ENCODE measurements at places on chromosomes 1 and 21.

GRCh38 chr21:42559326-42559725, 45.7 kb downstream of the SLC37A1 start:
- no peak for DNase-seq

DNA sequence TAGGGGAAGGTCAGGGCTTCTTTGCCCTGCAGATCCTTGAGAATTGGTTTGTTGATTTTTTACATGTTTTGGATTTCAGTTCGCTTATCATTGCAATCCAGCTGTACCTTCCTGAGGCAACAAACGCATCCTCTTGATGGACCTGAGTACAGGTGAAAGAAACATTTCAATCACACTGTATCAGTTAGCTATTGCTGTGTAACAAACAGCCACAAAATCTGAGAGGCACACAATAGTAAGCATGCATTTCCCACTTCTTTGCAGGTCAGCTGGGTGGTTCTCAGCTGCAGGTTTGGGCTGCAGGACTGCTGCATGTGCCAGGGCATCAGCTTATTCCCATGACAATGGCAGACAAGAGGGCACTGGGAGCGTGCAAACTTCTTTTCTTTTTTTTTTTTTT, 586.4 kb downstream of the MATN1 start:
- no peak for DNase-seq

DNA sequence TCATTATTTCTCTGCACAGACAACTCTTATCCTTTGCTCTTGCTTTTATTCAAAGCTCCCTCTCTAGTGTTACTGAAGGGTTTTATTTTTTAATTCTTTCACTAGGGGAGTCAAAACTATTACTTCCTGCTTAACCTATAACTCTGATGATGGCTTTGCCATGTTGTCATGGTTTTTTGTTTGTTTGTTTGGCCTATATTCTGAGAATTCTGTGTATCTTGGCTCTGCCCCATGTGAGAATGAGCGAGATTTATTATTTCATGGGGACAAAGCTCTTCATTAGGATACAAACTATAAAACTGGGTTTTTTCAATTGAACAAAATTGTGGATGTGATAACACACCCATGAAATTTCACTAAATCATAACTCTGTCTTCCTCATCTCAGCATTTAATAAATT, 190.5 kb upstream of the C1orf105 start:
- no peak for DNase-seq

DNA sequence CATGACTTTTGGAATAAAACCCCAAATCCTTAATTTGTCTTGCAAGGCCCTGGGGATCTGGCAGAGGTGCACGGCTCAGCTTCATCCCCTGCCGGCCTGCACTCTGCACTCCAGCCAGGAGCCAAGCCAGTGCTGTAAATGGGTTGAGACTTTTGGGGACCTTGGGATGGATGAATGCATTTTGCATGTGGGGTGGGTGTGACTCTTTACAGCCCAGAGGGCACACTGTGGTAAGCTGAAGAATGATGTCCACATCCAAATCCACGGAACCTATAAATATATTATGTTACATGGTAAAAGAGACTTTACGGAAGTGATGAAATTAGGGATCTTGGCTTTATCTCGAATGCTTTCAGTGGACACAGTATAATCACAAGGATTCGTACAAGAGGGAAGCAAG, 177.8 kb downstream of the EDEM3 start:
- DNase-seq, result no peak

DNA sequence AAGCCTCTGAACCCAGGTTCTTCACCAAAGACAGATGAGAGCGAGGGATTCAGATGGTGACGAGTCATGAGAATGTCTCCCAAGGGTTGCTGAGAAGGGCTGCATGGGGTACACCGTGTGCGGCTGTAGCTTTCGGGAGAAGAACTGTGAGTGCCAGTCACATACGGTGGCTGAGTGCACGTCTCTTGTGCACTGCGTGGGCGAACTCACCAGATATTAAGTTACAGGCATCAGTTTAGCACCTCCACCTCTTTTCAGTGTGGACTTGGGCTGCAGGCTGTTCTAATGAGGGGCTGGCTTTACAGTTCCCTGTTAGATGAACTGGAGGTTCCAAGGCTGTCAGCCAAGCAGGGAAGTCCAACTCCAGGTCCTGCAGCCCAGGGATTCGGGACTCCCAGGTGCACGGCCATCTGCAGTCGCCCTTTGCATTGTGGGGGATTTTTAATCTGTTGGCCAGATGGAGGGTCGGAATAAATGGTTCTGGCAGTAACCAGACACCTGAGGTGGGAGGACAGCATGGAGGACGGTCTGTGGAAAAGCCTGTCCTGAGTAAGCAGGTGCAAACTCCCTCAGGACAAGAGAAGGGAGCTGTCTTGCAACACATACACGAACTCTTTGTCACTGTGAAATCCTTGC, 26.5 kb upstream of the AVPR1B start:
- DNase-seq, result no peak

DNA sequence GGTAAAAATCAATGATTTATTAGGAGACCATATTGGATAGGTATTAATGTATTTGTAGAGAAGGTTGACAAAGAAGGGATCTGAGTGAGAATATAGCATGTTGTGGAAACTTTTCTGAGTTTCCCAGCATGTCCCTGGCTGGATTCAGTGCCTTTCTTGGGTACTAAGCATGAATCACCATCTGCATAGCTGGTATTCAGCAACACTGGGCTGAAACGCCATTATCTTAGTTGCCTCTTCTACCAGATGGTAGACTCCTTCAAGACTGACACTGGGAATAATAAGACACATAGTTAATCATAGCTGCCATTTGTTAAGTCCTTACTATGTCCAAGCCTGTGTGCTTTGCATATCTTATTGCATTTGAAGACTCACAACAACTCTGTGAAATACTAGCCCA, 45.5 kb downstream of the ATP5PF start:
- no peak for DNase-seq

- DNase-seq, result no peak
Observed at GRCh38 chr1:109312246-109312645, 5.4 kb upstream of the MYBPHL start.

DNA sequence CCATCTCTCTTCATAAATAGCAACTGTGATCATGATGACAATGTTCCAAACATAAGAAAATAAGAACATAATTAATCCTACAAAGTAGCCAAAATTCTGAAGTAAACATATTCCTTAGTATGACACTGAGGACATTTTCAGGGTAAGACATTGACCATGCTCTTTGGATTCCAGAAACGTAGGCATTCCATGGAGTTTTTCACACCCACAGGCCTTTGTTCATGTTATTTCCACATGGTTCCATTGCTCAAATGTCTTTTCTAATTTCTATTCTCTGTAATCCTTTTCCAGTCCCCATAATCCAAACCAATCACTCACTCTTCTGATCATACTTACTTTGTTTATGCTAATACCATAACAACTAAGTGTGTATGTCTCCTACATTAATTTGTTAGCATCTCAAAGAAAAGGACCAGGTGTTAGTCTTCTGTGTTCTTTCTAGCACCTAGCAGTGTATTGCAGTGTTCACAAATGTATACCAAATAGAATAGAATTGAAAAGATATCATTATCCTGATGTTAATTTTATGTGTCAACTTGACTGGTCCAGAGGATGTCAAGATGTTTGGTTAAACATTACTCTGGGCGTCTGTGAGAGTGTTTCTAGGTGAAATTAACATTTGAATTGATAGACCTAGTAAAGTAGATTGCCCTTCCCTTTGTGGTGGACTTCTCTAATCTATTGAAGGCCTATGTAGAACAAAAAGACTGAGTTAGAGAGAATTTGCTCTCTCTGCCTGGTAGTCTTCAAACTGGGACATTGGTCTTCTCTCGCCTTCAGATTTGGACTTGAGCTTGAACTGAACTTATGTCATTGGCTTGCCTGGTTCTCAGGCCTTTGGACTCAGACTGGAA, 516.6 kb downstream of the PTPRC start:
- no peak for DNase-seq

- no peak for DNase-seq
Observed at GRCh38 chr21:37686991-37687810, 229.1 kb downstream of the KCNJ6 start.

DNA sequence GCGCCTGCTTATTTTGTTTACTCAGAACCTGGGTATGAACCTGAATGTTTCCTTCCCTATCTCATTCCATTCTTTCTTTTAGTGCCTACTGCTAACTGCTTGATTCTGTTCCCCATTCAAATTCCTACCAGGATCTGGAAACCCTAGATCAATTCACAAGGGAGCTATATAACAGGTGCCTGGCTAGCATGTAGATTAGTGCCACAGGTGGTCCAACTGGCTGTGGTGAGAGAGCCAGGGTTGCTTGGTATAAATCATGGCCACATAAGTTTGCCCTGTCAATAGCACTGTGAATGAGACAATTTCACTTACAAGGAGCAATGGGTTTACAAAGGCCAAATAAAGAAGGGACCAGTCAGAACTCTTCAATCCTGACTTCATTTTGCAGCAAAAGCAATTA, 6.6 kb upstream of the PRPF38B start:
- no peak for DNase-seq

Measured in CD4-positive, alpha-beta T cell treated with Interleukin-2 at 100 ng/mL for 4 hours (primary cell).